ENCODE measurements at places on chromosomes 11 and 22.

DNA sequence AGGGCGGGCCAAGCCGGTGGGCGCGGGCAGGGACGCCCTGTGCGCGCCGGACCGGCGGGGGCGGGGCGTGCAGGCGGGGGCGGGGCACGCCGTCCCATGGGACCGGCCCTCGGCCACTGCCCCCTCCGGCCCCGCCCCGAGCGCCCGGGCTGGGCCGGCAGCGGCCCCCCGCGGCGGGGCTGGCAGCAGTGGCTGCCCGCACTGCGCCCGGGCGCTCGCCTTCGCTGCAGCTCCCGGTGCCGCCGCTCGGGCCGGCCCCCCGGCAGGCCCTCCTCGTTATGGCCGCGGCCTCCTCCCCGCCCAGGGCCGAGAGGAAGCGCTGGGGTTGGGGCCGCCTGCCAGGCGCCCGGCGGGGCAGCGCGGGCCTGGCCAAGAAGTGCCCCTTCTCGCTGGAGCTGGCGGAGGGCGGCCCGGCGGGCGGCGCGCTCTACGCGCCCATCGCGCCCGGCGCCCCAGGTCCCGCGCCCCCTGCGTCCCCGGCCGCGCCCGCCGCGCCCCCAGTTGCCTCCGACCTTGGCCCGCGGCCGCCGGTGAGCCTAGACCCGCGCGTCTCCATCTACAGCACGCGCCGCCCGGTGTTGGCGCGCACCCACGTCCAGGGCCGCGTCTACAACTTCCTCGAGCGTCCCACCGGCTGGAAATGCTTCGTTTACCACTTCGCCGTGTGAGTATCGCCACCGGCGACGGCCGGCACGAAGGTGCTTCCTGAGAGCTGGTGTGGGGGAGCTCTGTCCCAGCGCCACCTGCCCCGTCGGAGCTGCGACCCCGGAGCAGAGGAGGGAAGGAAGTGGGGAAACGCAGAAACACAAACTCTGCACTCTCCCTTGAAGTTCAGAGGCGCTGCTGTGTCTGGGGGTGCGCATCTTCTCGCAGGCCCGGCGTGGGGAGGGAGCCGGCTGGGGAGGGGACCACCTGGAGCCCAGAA is at the start of gene KCNQ1:
Gene KCNQ1, plus strand, starts transcription at position 188 of the 925 bp plus-strand sequence. Its CDS starts 91 bp downstream, at position 279.
- DNase-seq, result no peak

GRCh38 chr11:42034826-42035225 is 575.4 kb upstream of the LRRC4C start:
- DNase-seq, result no peak

DNA sequence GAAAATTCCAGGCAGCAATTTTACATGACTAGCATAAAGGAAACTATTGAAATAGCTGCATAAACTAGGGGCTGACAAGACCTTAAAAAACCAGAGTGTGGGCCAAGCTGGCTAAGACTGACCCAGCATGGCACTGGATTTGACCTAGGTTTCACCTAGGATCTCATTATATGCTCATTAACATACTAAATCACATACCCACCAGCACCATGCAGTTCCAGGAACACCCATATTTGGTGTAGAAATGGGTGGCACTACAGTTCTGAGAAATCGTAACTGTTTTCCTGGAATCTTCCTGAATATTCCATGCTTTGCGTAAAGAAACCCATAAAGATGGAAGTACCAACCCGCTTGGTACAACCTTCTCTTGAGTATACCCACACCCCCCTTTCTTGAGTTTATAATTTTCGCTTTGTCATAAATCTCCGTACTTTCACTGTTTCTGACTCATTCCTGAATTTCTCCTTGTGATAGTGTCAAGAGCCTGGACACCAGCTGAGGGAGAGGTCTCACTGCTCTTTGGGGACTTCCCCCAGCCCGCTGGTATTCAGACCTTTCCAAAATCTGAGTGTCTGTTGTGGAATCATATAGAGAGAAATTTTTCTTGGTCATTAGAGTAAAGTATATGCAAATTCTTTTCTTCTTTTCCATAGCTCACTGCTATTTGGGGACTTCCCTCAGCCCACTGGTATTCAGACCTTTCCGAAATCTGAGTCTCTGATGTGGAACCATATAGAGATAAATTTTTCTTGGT is 55.1 kb downstream of the MTMR3 start:
- DNase-seq, result no peak

GRCh38 chr22:43330178-43331068 is 12.7 kb downstream of the SCUBE1 start:
- no peak for DNase-seq

GRCh38 chr22:18060646-18061620 is 16.9 kb upstream of the PEX26 start:
- DNase-seq, result no peak

DNA sequence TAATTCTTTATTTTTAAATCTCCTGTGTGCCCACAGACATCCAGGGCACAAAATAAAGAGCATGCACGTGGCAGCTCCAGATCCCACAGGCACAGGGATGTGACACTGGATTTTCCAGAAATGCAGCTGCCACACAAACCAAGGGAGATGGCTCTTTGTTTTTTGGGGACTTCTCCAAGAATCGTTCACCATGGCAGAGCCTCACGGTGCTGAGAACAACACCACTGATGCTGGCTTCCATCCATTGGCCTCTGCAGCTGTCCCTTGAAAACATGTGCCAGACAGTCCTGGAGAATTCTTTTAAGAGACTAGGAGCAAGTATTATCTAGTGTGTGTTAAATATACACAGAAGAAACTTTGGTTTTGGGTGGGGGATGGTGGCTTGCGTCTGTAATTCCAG is 108.4 kb upstream of the SLC22A12 start:
- DNase-seq, result no peak

DNA sequence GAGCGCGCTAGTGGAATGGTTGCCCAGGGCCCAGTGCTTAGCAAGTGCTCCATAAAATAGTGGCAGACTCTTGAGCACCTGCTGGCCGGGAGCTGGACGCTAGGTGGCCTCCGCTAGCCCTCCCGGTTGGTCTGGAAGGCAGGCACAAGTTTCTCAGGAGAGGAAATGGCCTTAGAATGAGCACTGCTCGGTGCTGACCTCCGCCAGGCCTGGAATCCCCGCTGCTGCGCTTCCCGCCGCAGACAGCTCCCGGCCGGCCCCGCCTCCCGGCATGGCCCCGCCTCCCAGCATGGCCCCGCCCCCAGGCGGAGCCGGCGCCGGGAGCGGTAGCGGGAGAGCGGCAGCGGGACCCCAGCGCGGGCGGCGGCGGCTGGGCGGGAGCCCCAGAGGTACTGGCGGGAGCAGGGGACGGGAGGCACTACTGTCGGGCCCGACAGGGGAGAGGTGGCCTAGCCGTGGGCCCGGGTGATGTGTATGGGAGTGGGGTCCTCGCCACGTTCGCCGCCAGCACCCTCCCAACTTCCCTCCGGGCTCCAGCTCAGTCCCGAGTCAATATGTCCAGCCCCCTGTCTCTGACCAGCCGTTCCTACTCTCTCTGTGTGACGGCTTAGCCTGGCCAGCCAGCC is at the start of gene SIPA1:
Gene SIPA1, plus strand, starts transcription at position 308 of the 626 bp plus-strand sequence. CDS start 2,821 bp downstream, outside the sequence.
- no peak for DNase-seq

- DNase-seq, result no peak
These were observed 3.0 kb upstream of the SSH3 start for GRCh38 chr11:67300256-67300755.

DNA sequence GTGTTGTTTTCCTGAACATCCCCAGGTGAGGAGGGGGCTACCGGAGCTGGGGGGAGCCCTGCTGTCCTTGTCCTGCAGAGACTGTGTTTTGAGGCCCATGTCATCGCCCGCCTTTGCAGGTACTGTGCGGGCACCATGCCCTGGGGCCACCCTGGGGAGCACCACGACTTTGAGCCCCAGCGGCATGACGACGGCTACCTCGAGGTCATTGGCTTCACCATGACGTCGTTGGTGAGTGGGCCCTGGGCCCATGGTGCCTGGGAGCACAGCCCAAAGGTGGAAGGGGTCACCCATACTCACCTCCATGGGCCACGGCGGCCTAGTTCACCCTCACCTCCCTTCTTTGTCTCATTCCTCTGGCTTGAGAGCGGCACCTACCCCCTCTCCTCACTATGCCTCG is 6.7 kb upstream of the MDK start:
- DNase-seq, result no peak
